NCI-H1417 treated with DMSO at 0.1 percent for 48 hours (cell line): ENCODE measurements at places on chromosomes 5 and 9.
A peak's percentile ranks its signal among the peaks of the same experiment; 100 is the strongest.

DNA sequence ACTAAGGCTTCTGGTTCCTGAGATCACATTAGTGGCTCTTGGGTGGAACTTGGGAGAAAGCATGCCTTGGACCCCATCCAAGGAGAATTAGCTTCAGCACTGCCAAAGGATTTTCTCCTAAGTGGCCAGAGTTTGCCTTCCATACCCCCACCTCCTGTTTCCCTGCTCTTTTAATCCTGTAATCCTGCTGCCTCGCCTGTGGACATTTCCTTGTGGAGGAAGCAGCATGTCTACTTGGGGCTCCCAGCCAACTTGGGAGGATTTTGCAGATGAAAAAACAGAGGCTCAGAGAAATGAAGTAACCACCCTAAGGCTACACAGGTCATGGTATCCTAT lies 1.6 kb downstream of the ARSI start:
- no peak for DNase-seq

GRCh38 chr9:35705836-35706430 lies 16.2 kb upstream of the TPM2 start:
- DNase-seq = no peak

GRCh38 chr9:98328770-98329169 lies 73.3 kb upstream of the TBC1D2 start:
- no peak for DNase-seq

DNA sequence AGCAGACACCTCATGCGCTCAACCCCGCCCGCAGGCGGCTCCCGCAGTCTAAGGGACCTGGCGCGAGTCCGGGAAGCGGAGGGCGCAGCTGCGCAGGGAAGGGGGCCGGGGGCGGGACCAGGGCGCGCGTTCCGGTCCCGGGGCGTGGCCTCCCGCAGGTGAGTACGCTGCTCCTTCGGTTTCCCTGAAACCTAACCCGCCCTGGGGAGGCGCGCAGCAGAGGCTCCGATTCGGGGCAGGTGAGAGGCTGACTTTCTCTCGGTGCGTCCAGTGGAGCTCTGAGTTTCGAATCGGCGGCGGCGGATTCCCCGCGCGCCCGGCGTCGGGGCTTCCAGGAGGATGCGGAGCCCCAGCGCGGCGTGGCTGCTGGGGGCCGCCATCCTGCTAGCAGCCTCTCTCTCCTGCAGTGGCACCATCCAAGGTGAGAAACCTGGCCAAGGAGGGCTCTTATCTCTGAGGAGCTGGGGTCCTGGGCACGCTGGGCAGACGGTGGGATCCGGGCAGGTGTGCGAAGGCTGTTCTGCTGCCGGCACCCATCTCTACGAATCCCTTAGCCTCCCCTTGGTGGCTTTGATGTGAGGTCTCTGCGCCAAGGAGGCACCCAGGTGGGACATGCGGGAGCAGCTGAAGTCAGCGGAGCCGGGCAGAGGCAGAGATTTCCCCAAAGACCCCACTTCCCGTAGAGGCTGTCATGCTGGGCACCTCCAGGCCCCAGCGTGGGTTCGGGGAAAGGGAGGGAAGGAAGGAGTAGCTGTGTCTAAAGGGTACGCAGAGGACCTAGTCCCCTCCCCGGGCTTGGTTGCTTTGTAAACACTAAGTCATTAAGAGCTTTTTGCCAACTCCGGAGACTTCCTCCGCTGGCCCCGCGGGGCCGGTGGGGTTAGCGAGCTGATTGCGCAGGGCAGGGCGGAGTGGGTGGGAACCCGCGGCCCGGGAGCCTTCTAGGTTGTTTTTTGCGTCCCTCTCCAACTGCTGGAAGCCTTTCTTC lies at the start of gene F2RL1:
TSS of gene F2RL1 (plus strand) at position 187 of the 988 bp plus-strand sequence. CDS start at position 340, 153 bp downstream.
- DNase-seq = peak; percentile 4

GRCh38 chr5:159332800-159333544 lies 2.7 kb upstream of the IL12B start:
- DNase-seq = no peak

GRCh38 chr5:93589829-93590215 lies 6.8 kb downstream of the NR2F1 start:
- DNase-seq = no peak

DNA sequence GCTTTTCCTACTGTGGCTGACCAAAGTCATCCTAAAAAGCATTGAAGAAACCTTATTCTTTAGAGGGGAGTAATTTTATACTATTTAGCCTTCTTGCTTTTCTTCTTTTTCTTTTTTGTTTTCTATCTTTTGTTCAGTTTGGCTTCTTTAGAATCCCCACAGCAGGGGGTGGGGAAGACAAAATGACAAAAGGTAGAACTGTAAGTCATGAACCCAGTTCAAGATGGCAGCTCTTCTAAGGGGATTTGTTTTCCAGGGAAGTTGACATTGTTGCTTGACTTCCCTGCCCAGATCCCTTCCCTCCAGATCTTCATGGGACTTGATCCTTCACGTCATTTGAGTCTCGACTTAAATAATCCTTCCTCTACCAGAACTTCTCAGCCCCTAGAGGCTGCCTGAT lies 692.4 kb upstream of the DMAC1 start:
- DNase-seq = no peak

GRCh38 chr5:119795768-119796167 lies 166.4 kb downstream of the FAM170A start:
- no peak for DNase-seq

DNA sequence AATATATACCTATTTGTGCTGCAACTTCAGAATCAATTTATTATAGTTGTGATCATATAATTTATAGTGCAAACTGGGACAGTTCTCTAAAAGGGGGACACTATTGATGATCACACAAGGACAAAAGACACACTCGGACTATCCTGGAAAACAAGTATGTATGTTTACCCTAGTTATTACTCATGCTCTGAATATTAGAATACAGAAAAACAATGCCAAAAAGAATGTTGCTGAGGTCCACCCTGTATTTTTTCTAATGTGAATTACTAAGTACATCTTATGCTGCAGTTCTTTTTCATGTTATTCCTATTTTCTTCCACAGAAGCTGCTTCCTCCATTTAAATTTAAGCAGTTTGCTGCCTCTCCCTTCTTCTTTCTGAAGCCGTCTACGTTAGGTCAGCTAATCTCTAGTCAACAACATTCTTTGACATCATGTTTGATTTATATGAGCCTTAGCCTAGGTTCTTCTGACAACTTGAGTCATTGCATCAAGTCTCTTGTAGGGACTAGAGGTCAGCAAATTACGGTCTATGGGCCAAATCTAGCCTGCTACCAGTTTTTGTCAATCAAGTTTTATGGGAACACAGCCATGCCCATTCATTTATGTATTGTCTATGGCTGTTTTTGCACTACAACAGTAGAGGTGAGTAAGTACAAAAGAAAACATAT lies 40.1 kb upstream of the PPP3R2 start:
- no peak for DNase-seq

- no peak for DNase-seq
These were observed 87.4 kb upstream of the FER start for GRCh38 chr5:108660291-108660690.

DNA sequence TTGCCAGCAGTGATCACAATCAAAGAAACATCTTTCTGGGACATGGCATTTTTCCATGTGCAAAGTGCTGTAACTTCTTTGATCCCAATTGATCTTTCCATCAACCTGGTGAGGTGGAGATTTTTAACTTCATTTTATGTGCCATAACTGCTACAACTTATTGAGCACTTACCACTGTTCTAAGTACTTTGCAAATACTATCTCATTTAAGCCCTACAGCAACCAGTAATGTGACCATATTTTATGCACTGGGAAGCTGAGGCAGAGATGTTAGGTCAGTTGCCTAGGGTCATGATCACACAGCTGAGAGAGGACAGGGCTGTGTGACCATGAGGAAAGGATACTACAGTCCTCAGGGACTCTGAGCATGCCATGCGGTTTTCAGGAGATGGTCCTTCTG lies 17.9 kb upstream of the STRBP start:
- DNase-seq = no peak

DNA sequence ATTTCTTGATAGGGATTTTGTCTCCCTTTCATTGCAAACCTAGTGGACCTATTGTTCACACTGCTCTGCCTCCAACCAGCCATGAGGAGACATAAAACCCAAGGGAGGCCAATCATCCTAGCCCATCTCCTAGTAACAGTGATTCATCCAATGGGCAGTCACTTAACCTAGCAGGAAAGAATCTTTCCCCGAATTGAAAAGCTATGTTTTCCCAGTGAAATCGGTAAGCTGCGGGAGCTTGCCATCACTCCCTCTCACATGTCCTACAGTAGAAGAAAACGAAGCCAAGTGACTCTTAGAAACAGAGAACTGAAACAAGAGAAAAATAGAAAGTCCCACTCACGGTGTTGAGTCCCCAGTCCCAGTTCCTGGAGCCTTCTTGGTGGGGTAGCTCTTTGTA lies 123.3 kb downstream of the SUSD1 start:
- DNase-seq = no peak

GRCh38 chr9:35690614-35691333 lies 1.0 kb upstream of the TPM2 start:
- DNase-seq = no peak

DNA sequence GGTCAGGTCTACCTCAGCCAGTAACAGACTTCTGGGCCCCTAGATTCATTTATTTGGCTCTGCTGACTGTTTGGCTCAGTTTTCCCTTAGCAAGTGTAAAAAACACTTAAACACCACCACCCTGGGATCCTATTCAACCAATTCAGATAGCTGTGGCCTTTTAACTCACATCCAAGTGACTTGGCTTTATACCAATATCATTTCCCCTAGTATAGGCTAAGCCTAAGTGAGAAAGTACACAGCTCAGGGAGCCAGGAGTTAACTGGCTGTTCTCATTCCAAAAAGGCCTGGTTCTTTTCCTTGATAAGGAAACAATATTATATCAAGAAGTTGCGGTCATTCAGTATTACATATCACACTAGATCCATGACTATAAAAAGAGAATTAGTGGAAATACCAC lies 163.5 kb downstream of the ARL15 start:
- DNase-seq = no peak

- DNase-seq = no peak
These were observed 1.2 kb upstream of the NIPAL4 start for GRCh38 chr5:157458835-157459234.

DNA sequence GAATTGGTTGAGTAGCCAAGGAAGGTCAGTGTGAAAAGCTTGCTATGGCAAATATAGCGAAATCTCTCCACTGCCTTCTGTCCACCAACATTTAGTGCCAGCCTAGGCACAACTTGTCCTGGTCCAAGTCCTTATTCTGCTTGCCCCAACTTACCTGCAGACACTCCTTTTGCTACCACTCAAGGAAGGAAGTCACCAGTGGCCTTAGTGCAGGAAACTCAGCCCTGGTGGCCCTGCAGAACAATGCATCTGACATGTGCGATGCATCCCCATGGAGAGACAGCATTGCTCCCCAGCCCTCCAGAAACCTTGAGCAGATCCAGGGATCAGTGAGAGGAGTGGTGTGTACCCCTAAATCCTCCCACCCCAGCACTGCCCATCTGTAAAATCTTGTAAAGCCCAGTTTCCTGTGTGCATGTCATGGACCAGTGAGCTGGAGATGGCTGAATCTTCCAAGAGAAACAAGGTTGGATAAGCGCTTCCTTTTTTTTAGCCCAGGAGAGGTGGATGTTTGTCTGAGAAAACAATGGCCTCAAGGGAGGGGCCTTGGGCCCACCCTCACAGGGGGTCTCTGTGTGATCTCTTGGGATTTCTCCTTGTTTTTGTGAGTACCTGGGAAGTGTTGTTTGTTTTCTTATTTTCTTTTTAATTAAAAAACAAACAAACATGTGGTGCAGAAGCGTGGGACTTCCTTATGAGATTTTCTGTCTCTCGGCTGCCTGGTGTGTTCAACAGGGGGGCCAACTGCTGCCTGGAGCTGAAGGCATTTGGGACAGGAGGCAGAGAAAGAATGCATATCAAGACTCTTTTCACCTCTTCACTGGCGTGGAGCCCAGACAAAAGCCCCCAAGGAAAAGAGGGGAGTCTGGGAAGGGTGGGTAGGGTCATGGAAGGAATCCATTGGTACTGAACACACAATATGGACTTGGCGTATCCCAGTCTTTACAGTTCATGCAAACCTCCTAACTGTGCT lies 3.6 kb downstream of the FOXI1 start:
- no peak for DNase-seq

GRCh38 chr5:81080809-81081460 lies 120.8 kb downstream of the RASGRF2 start:
- DNase-seq = no peak

DNA sequence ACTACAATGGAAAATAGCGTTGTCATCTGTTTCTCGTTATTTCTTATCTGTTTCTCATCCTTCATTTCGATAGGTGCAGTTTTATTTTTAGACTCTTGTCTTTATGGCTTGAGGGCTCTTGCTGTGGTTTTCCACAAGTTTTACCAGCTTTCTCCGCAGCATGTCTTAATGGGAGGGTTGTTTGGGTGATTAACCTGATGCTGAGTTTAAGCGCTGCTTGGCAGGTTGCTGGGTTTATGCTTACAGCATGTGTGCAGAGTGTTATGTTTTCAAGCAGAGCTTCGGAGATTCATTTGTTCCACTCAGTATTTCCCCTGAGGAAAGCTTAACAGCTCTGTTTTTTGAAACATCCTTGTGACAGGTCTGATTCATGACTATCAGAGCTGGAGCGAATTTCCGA lies 154.0 kb downstream of the SLC12A2 start:
- DNase-seq = no peak

DNA sequence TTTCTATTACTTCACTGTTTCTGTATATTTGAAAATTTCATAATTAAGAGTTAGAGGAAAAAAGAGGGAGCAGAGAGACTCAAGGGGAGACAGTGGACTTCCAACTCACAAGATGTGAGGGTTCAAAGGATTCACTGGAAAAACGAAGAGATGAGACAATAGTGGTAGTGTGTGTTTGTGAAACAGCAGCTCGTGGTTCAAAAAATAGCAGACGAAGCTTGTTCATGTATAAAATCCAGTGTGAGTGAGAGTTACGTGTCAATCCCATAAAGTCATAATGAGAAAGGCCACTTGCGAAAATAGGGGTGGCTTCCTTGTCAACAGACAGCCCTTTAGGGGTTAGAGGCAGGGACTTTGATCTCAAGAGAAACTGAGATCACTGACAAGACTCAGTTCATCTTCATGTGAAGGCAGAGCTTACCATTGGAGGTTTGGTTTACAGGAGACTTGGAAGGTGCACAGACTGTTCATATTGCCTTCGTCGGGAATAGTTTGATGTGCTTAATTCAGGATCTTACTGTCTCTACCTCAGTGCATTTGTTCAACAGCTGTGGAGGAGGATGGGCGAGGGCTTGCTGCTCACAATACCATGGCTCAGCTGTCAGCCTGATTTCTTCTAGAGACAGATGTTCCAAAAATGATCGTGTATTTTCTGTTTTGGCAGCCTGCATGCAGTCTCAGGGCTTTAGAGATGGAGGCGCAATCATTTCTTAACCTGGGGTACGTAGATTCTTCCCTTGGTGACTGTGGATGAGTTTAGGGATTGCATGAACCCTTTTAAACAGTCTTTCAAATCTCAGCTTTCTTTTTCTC lies 105.7 kb upstream of the KLF9 start:
- no peak for DNase-seq
